Foreskin keratinocyte (primary cell): ENCODE measurements at places on chromosomes 1 and 21. TPM values are rescaled to one million over a fixed set of nuclear protein-coding genes. Genes with fewer than 3 reads are reported as not detected.

SPRR4 gene
- polyA plus RNA-seq: 0.14 and 0.16 TPM in 2 replicates

AUNIP gene
- polyA plus RNA-seq: 8.1 and 9.7 TPM in 2 replicates

ADIPOR1 gene
- polyA plus RNA-seq: 85.2 and 100.0 TPM in 2 replicates

LCE2A gene
- 0.20 and 0.62 TPM in 2 replicates for polyA plus RNA-seq

BNIPL gene
- polyA plus RNA-seq: 0.40 and 0.46 TPM in 2 replicates

HFM1 gene
- not detected in 2 replicates for polyA plus RNA-seq

CHRM3 gene
- not detected in 2 replicates for polyA plus RNA-seq

CGN gene
- 2.4 and 2.9 TPM in 2 replicates for polyA plus RNA-seq

TSPEAR gene
- not detected in 2 replicates for polyA plus RNA-seq

BMP8A gene
- not detected in 2 replicates for polyA plus RNA-seq

RGS2 gene
- polyA plus RNA-seq: 3.0 and 3.3 TPM in 2 replicates

IFT25 gene
- 49.5 and 55.5 TPM in 2 replicates for polyA plus RNA-seq

ACTL8 gene
- polyA plus RNA-seq: not detected in 2 replicates

EMC1 gene
- polyA plus RNA-seq: 28.8 and 31.1 TPM in 2 replicates

TNFRSF4 gene
- not detected in 2 replicates for polyA plus RNA-seq

MRPS15 gene
- 231 and 260 TPM in 2 replicates for polyA plus RNA-seq

IL12RB2 gene
- 0.79 and 1.9 TPM in 2 replicates for polyA plus RNA-seq

CRABP2 gene
- 4.6 and 8.4 TPM in 2 replicates for polyA plus RNA-seq

GORAB gene
- 3.0 and 3.2 TPM in 2 replicates for polyA plus RNA-seq

PGLYRP4 gene
- 0.13 and 0.44 TPM in 2 replicates for polyA plus RNA-seq

ATP6V1G3 gene
- polyA plus RNA-seq: not detected in 2 replicates

KRTAP24-1 gene
- not detected in 2 replicates for polyA plus RNA-seq

OTUD3 gene
- polyA plus RNA-seq: 1.7 and 1.8 TPM in 2 replicates

ZNF670 gene
- polyA plus RNA-seq: 1.5 and 2.0 TPM in 2 replicates

SYTL1 gene
- polyA plus RNA-seq: 49.6 and 62.4 TPM in 2 replicates

LRRC8B gene
- 0.29 and 0.31 TPM in 2 replicates for polyA plus RNA-seq

S100A1 gene
- polyA plus RNA-seq: 0.22 TPM in 1 of 2 replicates, not detected in the other

NFASC gene
- 0.66 and 1.2 TPM in 2 replicates for polyA plus RNA-seq

SSX2IP gene
- 4.2 and 5.3 TPM in 2 replicates for polyA plus RNA-seq

SPRR5 gene
- polyA plus RNA-seq: 0.22 and 0.44 TPM in 2 replicates

TMPRSS3 gene
- polyA plus RNA-seq: not detected in 2 replicates

C1orf141 gene
- not detected in 2 replicates for polyA plus RNA-seq

HUNK gene
- polyA plus RNA-seq: 0.06 and 0.22 TPM in 2 replicates

SMG7 gene
- polyA plus RNA-seq: 11.9 and 14.2 TPM in 2 replicates

SOX13 gene
- polyA plus RNA-seq: 7.1 and 7.7 TPM in 2 replicates

HES2 gene
- polyA plus RNA-seq: 27.0 and 33.7 TPM in 2 replicates

FBXO2 gene
- polyA plus RNA-seq: 42.6 and 57.7 TPM in 2 replicates

ZSWIM5 gene
- polyA plus RNA-seq: not detected in 2 replicates

PLPP3 gene
- polyA plus RNA-seq: 0.65 and 0.68 TPM in 2 replicates

CASQ2 gene
- not detected in 2 replicates for polyA plus RNA-seq

KIF26B gene
- 0.21 and 0.41 TPM in 2 replicates for polyA plus RNA-seq

TMEM79 gene
- polyA plus RNA-seq: 5.2 and 5.3 TPM in 2 replicates

CD247 gene
- polyA plus RNA-seq: not detected in 2 replicates

SLAMF1 gene
- not detected in 2 replicates for polyA plus RNA-seq

MCOLN2 gene
- 0.76 and 0.95 TPM in 2 replicates for polyA plus RNA-seq

CCDC30 gene
- 0.12 and 0.43 TPM in 2 replicates for polyA plus RNA-seq

LCE1D gene
- not detected in 2 replicates for polyA plus RNA-seq

OR14A16 gene
- not detected in 2 replicates for polyA plus RNA-seq

AADACL3 gene
- not detected in 2 replicates for polyA plus RNA-seq

NASP gene
- polyA plus RNA-seq: 112 and 150 TPM in 2 replicates

FLAD1 gene
- polyA plus RNA-seq: 51.1 and 54.6 TPM in 2 replicates

GIPC2 gene
- polyA plus RNA-seq: 0.32 and 0.33 TPM in 2 replicates

ZBTB21 gene
- polyA plus RNA-seq: 3.1 and 3.3 TPM in 2 replicates

PLEKHA6 gene
- 2.0 and 2.4 TPM in 2 replicates for polyA plus RNA-seq

KCNK2 gene
- 0.07 and 0.11 TPM in 2 replicates for polyA plus RNA-seq
